ENCODE measurements at places on chromosomes 13 and 19.

DNA sequence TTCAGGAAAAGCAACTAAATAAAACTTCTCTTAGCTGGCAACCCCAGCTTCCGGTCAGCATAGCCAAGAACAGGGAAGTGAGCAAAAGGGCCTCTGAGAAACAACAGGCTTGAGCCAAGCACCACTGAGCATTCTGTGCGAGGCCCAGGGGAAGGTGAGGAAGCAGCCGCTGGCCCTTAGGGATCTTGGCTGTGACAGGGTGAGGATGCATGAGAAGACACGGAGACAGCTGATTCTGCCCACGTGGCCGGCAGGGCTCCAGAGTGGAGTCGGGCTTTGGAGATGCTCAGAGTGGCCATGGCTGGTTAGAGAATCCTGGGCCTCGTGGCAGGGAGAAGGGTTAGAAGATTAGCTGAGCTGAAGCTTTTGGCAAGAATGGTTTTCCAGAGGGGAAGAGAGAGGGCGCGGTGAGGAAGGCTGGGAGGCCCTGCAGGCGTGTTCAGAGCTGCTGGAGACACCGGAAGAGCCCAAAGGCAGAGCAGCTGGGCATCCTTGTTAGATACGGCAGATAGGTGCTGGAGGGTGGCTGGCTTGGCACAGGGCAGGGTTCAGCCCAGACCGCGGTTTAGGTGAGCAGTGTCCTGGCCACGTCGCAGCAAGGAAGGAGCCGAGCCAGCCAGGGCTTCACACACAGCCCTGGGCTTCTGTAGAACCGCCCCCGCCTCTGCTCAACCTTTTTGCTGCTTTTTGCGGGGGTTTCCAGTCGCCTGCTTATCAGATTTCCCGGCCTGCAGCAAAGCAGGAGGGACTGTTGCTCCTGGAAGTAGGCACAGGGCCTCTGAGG lies 17.3 kb downstream of the UPF1 start:
- DNase-seq, result no peak

GRCh38 chr13:101661839-101662238 lies 209.4 kb downstream of the ITGBL1 start:
- DNase-seq, result no peak

DNA sequence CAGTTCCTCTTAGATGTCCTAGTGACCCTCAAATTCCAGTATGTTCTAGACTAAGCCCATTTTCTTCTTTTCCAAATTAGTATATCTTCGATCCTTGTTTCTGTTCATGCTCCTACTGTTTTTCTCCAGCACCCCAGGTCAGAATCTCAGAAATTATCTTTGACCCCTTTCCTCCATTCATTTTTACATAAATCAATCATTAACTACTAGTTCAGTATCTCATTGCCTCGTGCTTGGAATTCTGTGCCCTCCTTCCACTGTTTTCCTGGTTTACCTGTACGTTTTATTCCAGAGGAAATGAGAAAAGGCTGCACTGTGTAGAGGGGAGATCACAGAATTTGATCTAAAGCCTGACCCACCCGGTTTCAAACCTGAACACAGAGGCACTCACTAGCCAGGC lies 107.9 kb downstream of the LRCH1 start:
- DNase-seq, result no peak

DNA sequence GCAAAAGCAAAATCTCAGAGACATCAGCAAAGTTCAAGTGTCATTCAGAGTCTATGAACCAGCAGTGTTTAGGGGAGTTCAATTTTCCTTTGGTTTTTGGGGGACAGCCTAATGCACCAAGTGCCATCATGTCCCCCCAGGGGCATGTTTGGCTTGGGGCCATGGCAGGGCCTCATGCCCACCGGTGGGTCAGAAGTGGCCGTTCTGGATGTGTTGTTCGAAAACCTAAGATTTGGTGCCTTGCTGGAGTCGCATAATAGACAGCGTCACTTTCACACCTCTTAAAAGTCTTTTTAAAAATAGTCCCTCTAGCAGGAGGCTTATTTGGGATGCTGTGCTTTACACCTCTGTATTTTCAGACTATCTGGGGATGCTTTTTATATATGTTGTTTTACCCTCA lies 250.1 kb downstream of the ZNF536 start:
- DNase-seq, result no peak

DNA sequence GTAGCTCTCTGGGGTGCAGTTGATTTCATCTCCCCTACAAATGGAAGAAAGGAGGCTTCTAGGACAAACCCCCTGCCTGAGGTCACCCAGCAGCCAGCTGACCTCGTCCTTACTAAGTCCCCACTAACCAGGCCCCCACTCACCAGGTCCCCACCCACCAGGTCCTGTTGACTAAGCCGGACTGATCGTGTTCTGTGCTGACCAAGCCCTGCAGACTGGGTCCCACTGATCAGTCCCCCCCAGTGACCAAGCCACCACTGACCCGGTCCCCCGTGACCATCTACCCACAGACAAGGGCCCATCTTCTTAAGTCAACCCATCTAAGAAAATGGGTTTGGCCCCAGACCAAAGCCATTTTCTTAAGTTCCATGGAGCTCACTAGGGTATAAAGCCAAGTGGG lies 36.8 kb upstream of the TPM4 start:
- DNase-seq, result no peak

DNA sequence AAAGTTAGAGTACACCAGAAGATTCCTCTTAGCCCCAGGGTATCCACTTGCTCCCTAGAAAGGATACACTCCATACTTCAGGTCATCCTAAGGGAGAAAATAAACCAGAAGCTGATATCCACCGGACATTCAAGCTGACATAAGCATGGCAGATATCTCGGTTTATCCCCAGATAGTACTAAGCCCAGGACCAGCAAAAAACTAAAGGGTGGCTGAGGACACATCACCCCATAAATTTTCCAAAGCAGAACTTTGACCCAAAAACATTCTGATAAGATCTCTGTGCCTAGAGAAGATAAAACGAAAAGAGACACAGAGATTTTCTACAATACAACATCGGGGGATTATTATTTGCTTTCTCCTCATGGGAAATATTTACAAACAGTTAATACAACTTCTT lies 13.9 kb upstream of the ZNF431 start:
- no peak for DNase-seq

DNA sequence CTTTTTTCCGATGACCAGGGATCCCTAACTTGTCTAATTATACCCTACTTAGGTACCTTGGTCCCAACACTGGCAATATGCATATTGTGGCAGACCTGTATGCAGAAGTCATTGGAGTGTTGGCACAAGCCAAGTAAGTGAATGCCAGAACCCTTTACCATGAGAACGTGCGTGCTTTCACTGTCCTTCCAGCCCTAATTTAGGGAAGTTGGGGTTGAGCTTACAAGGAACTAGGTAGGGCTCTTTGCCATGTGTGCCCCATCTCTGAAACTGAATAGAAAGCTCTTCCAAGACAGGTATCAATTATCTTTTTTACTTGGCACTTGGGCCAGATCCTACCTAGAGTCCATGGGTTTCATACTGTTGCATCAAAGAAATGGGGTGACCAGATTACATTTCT lies 93.2 kb downstream of the FRY start:
- DNase-seq, result no peak

All from SHP77 treated with DMSO at 0.1 percent for 48 hours (cell line).